Naive thymus-derived CD8-positive, alpha-beta T cell (primary cell): ENCODE measurements at places on chromosomes 7 and 10. TPM values are rescaled to one million over a fixed set of nuclear protein-coding genes. Genes with fewer than 3 reads are reported as not detected.

- no peak overlapping the region for H3K27ac ChIP-seq
- no peaks in the 10 kb centered on the region for H3K36me3 ChIP-seq
- no peak overlapping the region for H3K4me3 ChIP-seq
- DNase-seq: no peak
- peaks cover 2% of the 10 kb centered on the region for H3K4me1 ChIP-seq
Observed at GRCh38 chr10:93509816-93510215, 13.4 kb downstream of the CEP55 start.

DNA sequence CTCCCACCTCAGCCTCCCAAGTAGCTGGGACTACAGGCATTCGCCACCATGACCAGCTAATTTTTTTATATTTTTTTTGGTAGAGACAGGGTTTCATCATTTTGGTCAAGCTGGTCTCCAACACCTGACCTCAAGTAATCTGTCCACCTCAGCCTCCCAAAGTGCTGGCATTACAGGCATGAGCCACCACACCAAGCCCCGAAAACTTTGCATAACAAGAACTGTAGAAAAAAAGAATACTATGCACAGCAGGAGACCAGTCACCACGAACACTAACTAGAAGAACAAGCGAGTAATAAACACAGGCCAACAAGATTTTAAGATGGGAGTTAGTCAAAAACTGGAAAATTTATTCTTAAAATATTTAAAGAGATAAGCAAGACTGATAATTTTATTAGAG lies 447.0 kb downstream of the ETV1 start:
- no peak overlapping the region for H3K4me3 ChIP-seq
- H3K27me3 ChIP-seq: no peaks in the 10 kb centered on the region

- no peaks in the 10 kb centered on the region for H3K4me1 ChIP-seq
- H3K27me3 ChIP-seq: peaks cover 3% of the 10 kb centered on the region
- H3K4me3 ChIP-seq: no peak overlapping the region
- no peak for DNase-seq
- H3K27ac ChIP-seq: no peak overlapping the region
- H3K36me3 ChIP-seq: peaks cover 30% of the 10 kb centered on the region
Observed at GRCh38 chr10:75319274-75319673, 82.3 kb downstream of the ZNF503 start.

DNA sequence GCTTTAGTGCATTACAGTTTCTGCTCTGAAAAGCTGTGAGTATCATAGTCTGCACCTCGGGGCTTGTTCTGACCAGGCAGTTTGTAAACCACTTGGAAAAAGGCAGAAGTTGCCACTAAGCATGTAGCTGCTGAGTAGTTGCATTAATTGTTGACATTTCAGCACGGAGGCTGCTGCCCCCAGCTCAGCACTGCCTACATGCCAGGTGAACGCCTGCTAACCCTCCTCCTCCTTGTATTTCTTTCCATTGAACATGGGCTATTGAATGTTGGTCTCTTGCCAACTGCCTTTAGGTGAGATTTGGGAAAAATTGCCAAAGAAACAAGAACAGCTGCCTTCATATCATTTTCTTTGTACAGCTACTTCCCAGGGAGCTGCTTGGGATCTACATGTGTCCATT lies 164.2 kb downstream of the RAPGEF5 start:
- H3K27me3 ChIP-seq: no peaks in the 10 kb centered on the region
- no peak overlapping the region for H3K4me3 ChIP-seq
- H3K27ac ChIP-seq: no peak overlapping the region
- no peaks in the 10 kb centered on the region for H3K4me1 ChIP-seq

- H3K27ac ChIP-seq: no peak overlapping the region
- no peak for DNase-seq
- no peaks in the 10 kb centered on the region for H3K36me3 ChIP-seq
- peaks cover 26% of the 10 kb centered on the region for H3K27me3 ChIP-seq
- H3K4me3 ChIP-seq: peak overlapping the region; percentile 57
Observed at GRCh38 chr7:157688533-157689268, 351.9 kb downstream of the DNAJB6 start.

DNA sequence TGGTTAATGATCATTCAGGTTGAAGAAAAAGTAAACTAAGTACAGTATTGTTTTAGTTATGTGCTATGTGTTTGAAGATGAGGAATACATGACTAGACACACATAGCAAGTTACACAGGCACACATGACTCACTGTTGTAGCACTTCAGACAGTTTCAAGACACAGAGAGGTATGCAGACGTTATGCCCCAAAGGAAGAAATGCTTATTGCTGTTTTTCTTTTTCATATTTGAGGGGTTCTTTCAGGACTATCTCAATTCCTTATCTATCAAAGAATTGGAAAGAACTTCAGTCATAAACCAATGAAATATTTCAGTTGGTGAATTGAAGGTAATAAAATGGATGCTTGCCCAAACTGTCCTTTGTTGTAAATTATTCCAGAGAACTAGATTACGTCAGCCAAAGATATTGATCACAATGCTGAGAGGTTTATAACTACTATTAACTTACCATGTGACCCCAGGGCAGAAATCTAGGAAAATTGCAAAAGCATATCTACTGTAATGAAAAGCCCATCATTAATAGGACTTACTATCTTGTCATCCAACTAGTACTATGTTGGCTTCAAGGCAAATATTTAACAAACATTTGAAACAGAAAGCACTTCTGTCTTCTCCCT lies 61.2 kb upstream of the CAPZA2 start:
- H3K27ac ChIP-seq: no peak overlapping the region
- no peak overlapping the region for H3K4me3 ChIP-seq
- H3K36me3 ChIP-seq: no peaks in the 10 kb centered on the region

DNA sequence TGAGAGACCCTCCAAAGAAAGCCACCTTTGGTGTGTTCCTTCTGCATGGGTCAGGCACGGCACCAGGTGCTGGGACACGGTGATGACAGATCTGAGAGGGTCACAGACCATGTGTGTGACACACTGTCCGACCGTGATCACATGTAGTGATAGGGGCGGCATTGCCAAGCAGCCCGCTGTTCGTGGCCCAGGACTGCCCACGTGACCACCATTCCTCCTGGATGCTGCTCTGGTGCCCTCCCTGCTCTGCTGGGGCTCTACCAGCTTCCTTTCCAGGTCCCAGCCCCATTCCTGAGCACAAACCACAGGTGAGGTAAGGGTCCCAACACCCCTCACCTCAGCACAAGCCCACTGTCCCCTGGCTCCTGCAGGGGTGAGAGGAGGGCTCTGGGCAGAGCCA lies 10.1 kb upstream of the SLC18A3 start:
- H3K36me3 ChIP-seq: no peaks in the 10 kb centered on the region
- no peaks in the 10 kb centered on the region for H3K4me1 ChIP-seq
- H3K4me3 ChIP-seq: no peak overlapping the region
- no peak for DNase-seq

DNA sequence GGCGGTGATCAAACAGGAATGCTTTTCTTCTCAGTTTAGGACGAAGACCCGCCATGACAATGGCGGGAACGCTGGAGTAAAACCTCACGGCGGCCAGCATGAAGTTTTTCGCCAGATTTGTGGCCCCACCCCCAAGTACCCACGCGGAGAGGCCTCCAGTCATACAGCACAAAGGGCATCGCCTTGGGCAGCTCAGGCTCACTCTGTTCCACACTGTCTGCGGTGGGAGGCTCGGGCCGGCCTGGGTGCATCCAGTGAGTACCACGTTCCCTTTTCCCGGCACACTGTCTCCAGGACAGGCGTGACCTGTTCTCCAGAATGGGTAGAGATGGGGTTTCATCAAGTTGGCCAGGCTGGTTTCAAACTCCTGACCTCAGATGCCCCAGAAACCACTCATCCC lies 27.3 kb downstream of the ASB13 start:
- H3K36me3 ChIP-seq: peaks cover 54% of the 10 kb centered on the region
- no peak overlapping the region for H3K27ac ChIP-seq
- no peaks in the 10 kb centered on the region for H3K4me1 ChIP-seq
- no peak for DNase-seq
- H3K4me3 ChIP-seq: no peak overlapping the region

- no peak overlapping the region for H3K4me3 ChIP-seq
- H3K36me3 ChIP-seq: no peaks in the 10 kb centered on the region
- no peaks in the 10 kb centered on the region for H3K27me3 ChIP-seq
- H3K27ac ChIP-seq: no peak overlapping the region
- peaks cover 7% of the 10 kb centered on the region for H3K4me1 ChIP-seq
Observed at GRCh38 chr10:11907914-11908313, 84.8 kb downstream of the PROSER2 start.

GRCh38 chr10:99854860-99855259 lies 72.4 kb downstream of the ABCC2 start:
- no peaks in the 10 kb centered on the region for H3K4me1 ChIP-seq
- no peak overlapping the region for H3K27ac ChIP-seq
- peaks cover 9% of the 10 kb centered on the region for H3K36me3 ChIP-seq
- H3K4me3 ChIP-seq: no peak overlapping the region
- no peak for DNase-seq

DNA sequence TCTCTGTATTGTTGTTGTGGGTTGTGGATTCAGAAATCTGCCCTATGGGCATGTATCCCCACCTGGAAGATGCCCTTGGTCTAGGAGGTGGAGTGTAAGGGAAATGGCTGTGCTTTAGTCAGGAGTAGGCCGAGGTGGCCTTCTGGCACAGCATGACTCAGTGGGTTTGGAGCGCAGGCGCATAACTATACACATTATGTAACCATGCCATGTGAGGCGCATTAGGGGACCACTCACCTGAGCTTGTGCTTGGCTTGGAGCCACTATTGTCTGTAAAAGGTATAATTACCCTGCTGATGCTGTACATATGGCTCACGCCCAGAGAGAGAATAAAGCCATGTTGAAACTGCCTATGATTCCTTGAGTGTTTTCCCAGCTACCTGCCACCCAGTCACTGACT lies 20.6 kb upstream of the ADAMTS14 start:
- H3K36me3 ChIP-seq: peaks cover 24% of the 10 kb centered on the region
- no peak for DNase-seq

DNA sequence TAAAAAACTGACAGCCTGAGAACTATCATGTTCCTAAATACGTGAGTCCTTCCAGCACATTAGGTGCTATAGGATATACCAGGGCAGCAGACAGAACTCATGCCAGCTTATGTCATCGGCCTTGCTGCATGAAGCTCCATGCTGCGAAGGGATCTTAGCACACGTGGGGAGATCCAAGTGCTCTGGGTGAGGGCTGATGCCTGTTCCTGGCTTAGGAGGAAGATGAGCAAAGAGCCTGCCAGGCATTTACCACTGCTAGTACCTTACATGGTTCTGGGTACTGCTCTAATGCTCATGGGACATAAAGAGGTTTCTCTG lies 43.2 kb downstream of the SVIL start:
- H3K4me1 ChIP-seq: peaks cover 9% of the 10 kb centered on the region
- no peak overlapping the region for H3K27ac ChIP-seq
- no peaks in the 10 kb centered on the region for H3K27me3 ChIP-seq
- H3K36me3 ChIP-seq: peaks cover 2% of the 10 kb centered on the region

- no peaks in the 10 kb centered on the region for H3K36me3 ChIP-seq
- H3K27me3 ChIP-seq: peaks cover 52% of the 10 kb centered on the region
- DNase-seq: no peak
- no peak overlapping the region for H3K4me3 ChIP-seq
Observed at GRCh38 chr7:122889116-122889515, 2.9 kb upstream of the CADPS2 start.

- no peak for DNase-seq
- no peak overlapping the region for H3K27ac ChIP-seq
- no peak overlapping the region for H3K4me3 ChIP-seq
- H3K27me3 ChIP-seq: peaks cover 6% of the 10 kb centered on the region
- no peaks in the 10 kb centered on the region for H3K4me1 ChIP-seq
Observed at GRCh38 chr7:223118-223800, 30.9 kb downstream of the FAM20C start.

DNA sequence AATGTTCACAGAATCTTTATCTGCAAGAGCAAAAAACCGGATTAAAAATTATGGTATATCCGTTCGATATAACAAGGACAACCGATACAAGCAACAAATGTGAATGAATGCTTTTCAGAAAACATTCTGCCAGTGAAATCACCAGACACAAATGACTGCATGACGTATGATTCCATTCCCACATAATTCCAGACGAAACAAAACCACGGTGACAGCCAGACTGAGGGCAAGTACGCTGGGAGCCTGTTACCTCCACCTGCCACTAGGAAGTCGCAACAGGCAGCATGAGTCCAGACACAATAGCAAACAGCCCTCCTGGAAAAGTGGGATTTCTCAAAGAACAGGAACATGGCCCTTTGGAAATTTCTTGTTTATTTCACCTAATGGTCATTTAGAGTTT lies 41.7 kb downstream of the MAD1L1 start:
- H3K27ac ChIP-seq: no peak overlapping the region
- no peaks in the 10 kb centered on the region for H3K27me3 ChIP-seq
- no peak for DNase-seq
- no peak overlapping the region for H3K4me3 ChIP-seq
- peaks cover 27% of the 10 kb centered on the region for H3K36me3 ChIP-seq

GRCh38 chr10:123563994-123564393 lies 102.2 kb upstream of the GPR26 start:
- H3K4me3 ChIP-seq: no peak overlapping the region
- H3K36me3 ChIP-seq: no peaks in the 10 kb centered on the region
- peaks cover 11% of the 10 kb centered on the region for H3K27me3 ChIP-seq
- H3K4me1 ChIP-seq: peaks cover 5% of the 10 kb centered on the region
- no peak overlapping the region for H3K27ac ChIP-seq
- no peak for DNase-seq

DNA sequence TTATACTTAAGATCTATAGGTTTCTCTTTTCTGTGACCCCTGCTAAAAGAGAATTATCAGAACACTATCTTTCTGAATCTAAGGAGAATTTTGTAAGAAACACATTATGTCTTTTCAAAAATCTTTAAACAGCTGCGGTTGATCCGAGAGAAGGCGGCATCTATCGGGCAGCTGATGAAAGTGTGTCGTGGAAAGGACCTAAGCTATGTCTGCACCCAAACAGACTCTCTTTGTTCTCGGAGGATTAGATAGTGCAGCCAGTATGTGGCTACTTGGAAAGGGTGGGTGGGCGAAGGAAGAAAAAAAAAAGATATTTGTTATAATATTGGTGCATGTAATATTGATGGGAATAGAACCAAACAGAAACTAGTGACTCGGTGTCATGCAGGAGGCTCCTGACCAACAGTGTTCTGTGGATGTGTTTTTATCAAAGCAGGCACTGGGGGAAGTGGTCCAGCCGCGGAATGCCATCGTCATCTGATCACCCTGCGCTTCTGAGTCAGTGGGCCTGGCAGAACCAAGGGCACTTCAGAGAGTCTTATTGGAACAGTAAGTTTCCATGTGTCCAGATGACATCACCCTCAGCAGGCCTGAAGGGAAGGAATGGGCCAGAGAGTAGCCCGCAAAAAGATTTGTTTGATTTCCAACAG lies 509.7 kb upstream of the AKR1E2 start:
- no peaks in the 10 kb centered on the region for H3K4me1 ChIP-seq
- DNase-seq: no peak
- H3K27me3 ChIP-seq: no peaks in the 10 kb centered on the region
- H3K27ac ChIP-seq: no peak overlapping the region
- H3K4me3 ChIP-seq: no peak overlapping the region

Gene CYTH3
- total RNA-seq: 8.1 TPM

Gene BHLHA15
- total RNA-seq: not detected

Gene GPR26
- not detected for total RNA-seq

Gene CLEC5A
- total RNA-seq: 0.31 TPM

Gene TLX1
- not detected for total RNA-seq

Gene FIGNL1
- 15.1 TPM for total RNA-seq

Gene VSIR
- 102 TPM for total RNA-seq

Gene TAF6
- 68.7 TPM for total RNA-seq

Gene CDK14
- total RNA-seq: 2.8 TPM

Gene ZNF138
- total RNA-seq: 18.3 TPM

Gene NPSR1
- total RNA-seq: not detected
